ENCODE measurements at places on chromosomes 2 and 18.

DNA sequence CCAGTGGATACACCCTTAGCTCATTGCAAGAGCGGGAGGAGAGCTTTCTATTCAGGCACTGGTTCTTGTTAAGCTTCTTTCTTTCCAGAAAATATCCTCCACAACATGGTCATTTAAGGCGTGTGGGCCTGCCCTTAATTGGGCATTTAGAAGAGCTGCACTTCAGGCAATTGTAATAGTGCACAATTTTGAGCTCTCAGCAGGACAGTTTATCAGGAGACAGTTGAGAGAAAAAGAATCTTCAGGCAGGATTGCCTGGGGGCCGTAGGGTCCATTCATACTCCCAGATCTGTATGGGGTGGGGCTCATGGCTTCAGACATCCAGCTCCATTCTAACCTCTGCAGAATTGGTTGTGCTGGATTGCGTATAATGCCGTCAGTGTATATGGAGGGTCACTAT is 6.0 kb upstream of the EPC2 start:
- DNase-seq, result no peak

GRCh38 chr18:74549591-74550104 is 15.3 kb downstream of the CNDP1 start:
- DNase-seq, result no peak

- DNase-seq, result no peak
These were observed 107.7 kb downstream of the HNMT start for GRCh38 chr2:138071720-138072719.

GRCh38 chr2:65374575-65374974 is 57.8 kb downstream of the SPRED2 start:
- no peak for DNase-seq

DNA sequence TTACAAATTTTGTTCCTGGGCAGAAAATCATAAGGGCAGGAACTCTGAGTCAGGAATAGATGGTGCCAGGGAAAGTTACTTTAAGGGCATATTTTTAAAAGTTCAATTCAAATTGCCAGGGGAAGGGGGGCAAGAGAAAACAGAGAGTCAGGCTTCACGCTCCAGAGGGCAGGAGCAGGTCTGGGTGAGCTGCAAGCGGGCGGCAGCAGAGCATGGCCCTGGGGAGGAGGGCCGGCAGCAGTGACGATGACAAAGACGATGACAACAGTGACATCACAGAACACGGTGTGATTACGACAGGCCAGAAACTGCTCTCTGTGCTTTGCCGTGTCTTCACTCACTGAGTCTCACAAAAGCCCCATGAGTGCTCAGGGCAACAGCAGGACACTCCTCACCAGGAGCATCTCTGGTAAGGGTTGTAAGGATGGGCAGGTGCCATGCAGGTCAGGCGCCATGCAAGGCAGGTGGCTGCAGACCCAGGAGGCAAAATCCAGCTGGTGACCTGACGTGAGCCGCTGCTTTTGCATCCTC is 23.3 kb downstream of the CHST10 start:
- no peak for DNase-seq

DNA sequence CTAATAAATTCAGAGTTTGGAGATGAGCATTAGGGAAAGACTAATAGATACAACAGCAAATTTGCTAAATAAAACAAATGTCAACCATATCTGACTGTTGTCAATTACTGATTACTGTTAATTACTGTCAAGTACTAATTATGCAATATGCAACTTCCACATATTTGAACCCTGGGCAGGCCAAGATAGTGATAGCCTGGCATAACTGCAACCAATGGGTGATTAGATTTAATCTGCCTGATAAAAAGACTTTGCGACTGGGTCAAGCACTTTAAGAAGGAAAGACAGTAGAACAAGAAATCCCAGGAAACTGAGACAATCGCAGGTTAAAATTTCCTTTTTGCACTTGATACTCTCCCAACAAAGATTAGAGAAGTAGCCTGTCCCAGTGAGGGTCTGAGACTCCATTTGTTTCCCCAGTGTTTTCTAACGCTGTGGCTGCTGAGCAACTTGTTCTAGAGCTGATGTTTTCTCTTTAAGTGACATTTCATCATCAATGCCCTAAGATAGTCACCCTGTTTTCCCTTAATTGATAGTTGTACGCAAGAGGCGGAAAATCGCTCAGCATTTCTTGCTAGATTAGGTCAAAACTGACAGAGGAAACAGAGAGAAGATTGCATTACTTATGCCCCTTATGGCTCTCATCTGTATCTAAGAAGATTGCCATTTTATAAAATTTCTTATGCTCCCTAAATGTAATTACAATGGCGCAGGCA is 17.8 kb downstream of the ARHGAP15 start:
- DNase-seq, result no peak

DNA sequence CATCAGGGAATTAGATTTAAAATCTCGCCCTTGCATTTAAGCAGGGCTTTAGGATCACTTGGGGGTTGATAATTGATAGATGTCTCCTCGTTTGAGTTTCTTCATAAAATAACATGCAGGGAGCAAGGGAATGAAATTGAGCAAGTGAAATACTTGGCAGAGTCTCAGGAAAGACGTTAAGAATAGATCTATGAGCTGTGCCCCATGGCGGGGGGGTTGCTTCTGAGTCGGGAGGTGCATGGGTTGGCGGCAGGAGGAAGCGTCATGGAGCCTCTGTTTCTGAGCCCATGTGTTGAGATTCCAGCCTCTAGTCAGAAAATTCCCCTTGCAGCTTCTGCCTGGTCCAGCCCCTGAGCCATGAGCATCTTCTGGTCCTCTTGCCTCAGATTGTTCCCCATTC is 82.0 kb downstream of the APOB start:
- DNase-seq, result no peak

DNA sequence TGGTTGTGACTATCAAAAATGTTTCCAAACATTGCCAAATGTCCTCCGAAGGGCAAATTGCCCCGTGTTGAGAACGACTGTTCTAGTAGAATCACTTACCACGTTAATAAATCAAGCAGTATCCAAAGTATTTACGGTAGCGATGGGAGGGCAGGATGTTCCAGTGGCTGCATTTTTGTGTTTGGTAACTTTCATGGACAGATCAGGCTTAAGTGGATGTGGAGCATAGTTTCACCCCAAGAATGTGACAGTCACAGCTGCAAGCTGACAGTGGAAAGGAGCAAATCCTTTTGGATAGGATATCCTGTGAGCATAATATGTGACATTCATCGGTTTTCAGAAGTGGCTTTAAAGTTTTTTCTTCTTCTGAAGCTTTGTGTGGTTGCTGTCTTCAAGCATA is 46.3 kb upstream of the DARS1 start:
- no peak for DNase-seq

DNA sequence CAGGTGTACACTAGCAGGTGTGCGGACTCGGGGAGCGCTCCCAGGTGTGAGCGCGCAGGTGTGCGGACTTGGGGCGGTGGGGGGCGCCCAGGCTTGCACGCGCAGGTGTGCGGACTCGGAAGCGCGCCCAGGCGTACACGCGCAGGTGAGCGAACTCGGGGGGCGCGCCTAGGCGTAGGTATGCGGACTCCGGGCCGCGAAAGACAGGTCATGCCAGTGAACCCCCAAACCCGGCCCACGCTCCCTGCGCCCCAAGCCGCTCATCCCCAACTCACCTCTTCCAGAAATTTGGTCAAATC is 342 bp downstream of the CYB5A start:
- DNase-seq, result no peak

DNA sequence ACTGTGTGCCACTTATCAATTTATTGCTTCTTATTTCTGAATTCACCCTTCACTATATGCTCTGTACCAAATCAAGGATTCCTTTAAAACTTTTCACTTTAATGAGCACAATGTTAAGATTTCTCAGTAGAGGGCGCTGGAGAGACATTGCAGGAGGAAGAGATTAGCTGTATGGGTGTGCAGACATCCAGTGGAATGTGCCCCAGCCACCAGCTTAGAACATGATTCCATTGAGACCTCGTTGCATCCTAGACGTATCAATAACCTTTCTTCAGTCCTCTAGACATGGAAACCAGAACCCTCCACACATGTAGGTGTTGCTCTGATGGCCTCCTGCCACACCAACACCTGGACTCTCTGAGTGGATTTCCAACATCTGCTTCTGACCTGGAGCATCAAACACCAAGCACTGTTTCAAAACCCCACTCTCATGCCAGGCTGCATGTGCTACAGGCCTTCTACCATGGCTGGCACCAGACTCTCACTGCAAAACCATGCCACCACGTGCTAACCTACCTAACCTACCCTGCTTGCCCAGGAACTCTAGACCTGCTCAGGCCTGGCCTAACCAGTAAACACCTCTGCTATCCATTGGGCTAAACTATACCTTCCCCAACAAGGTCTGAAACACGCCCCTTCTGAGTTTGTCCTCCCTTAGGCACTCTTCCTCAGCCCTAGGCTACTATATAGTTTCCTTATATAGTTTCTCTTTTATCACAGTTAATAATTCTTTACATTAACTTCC is 633.2 kb upstream of the PKDCC start:
- no peak for DNase-seq

Measured in stimulated activated CD4-positive, alpha-beta T cell treated with anti-CD3 and anti-CD28 coated beads, Interleukin-4, amount 100 ng/mL, for 48 hours (primary cell).